ENCODE measurements at places on chromosomes 1 and 21.

DNA sequence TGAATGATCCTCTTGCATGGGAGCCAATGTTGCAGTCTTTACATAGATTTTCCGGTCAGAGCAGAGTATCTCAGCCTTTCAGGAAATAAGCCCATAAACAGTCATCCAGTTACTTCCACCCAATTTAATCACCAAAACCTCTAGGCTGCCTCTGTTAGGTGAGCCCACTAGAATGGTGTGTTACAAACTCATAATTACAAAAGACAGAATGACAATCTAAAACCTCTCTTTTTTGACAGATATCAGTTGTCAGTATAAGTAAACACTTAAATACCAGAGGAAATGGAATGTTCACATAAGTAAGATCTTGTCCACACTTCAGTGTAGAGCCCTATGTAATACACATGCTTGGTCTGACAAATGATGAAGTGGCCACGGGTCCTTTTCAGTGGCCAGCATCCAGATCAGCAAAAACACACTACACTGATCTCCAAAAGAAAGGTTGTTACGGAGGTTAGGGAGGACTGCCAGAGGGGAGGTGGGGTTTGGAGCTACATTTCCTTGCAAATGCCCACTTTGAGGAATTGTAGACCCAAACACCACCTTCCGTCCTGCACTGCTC is 71.3 kb upstream of the FBXO28 start:
- DNase-seq = peak; percentile 14

- no peak for DNase-seq
Observed at GRCh38 chr1:206728697-206728987, 41.9 kb upstream of the IL19 start.

DNA sequence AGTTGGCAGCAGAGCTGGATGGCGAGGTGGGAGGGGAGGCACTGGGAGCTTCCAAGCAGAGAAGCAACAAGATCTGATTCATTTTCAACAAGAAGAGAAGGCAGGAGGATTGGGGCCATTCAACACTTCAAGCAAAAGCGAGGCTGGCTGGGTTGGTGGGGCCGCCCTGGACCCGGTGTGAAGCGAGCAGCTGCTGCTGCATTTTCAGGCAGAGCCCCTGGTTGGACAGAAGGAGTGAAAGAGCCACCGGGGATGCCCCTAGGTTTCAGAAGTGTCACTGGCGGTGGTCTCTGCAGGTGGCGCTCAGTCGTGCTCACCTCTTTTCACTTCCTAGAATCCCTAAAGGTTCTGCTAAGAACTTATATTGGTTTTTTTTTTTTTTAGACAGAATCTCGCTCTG is 18.0 kb downstream of the SLC2A7 start:
- DNase-seq = no peak

GRCh38 chr1:13628218-13628617 is 44.6 kb downstream of the PDPN start:
- DNase-seq = no peak

GRCh38 chr1:48205522-48205921 is 17.0 kb upstream of the SLC5A9 start:
- no peak for DNase-seq

DNA sequence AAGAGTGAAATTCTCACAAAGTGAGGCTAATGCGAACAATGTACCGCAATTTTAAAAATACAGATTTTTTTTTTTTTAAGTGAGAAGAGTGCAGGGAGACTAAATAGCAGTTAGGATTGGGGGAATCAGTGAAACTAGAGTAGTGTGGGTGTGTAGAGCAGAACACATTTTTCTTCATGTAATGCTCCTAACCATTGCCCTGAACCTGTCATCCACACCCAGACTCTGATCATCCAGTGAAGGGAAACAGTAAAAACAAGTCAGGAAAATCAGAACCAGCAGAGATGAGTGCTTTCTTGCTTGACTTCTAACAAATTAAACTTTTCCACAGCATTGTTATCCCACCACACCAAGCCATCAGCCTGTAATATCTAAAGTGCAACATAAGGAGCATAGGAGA is 9.1 kb downstream of the CADM3 start:
- no peak for DNase-seq

- DNase-seq = no peak
Observed at GRCh38 chr1:10629816-10630571, 155.2 kb downstream of the PEX14 start.

DNA sequence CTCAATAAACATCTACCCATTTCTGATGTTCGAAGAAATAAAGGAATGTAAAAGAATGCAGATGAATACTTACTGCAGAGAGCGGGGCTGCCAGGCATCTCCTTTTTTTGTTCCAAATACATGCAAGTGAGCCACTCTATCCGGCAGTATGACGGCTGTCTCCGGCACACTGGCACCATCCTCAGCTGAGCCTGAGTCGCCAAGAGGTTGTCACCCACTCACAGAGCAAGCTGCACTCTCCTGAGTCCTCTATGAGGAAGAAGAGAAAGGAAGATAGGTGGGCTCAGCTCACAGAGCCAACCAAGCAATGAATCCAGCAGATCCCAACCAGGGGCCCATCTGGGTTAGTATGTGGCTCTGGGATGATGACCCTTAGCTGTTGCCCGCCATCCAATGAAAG is 65.3 kb downstream of the CD46 start:
- DNase-seq = no peak

DNA sequence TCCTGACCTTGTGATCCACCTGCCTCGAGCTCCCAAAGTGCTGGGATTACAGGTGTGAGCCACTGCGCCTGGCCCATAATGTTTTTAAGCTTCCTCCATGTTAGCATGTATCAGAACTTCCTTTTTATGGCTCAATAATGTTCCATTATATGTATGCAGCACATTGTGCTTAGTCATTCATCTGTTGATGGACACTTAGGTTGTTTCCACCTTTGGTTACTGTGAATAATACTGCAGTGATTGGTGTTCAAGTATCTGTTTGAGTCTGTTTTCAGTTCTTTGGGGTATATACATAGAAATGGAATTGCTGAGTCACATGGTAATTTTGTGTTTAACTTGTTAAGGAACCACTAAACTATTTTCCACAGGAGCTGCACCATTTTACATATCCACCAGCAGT is 17.7 kb downstream of the CMPK1 start:
- no peak for DNase-seq

- DNase-seq = no peak
Observed at GRCh38 chr1:147787765-147788164, 27.4 kb upstream of the GJA5 start.

GRCh38 chr1:92980732-92981647 is 19.7 kb upstream of the DIPK1A start:
- DNase-seq = no peak

- no peak for DNase-seq
Observed at GRCh38 chr1:177873238-177873637, 96.6 kb downstream of the SEC16B start.

DNA sequence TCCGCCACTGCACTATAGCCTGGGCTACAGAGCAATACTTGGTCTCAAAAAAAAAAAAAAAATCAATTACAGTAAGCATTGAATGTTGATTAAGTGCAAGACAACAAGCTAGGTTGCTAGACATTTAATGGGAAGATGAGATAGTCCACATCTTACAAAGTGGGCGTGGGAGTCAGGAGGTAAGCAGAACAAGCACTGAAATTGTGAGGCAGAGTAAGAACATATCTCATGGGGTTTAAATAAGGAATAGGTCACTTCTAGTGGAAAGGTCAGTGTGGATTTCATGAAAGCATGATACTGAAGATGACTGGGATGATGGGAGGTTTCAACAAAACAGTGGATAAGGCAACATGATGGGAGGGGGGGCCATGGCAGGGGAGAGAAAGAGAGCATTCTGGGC is 1.9 kb upstream of the OLFML2B start:
- DNase-seq = no peak

- no peak for DNase-seq
Observed at GRCh38 chr1:166597516-166597915, 241.8 kb upstream of the POGK start.

- DNase-seq = no peak
Observed at GRCh38 chr1:44543064-44543744, 131.1 kb downstream of the TMEM53 start.

GRCh38 chr1:32684167-32684811 is 18.3 kb downstream of the SYNC start:
- no peak for DNase-seq

- DNase-seq = no peak
Observed at GRCh38 chr1:170071378-170071777, 3.1 kb downstream of the KIFAP3 start.

DNA sequence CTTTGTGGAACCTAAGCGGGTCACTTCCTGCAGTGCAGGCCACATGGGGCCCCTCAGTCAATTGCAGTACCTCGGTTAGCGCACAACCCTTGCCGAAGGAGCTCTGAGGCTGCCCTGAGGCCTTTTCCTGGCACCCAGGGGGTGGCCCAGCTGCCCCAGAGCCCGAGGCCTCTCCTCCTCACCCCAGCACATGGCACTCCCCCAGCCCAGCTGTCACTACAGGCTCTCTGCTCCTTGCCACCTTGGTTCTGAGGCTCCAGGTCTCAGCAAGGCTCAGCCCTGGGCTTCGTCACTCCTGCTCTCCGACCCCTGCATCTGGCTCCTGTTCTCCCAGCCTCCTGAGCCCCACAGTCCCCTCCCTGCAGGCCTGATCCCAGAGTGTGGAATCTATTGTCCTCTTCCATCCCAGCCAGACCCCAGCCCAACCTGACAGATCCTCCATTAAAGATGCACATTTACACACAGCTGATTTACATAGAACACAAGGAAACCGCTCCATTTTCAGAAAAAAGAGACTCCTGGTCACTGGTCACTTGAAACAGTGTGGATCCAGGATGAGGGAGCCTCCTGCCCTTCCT is 192.8 kb upstream of the POU3F1 start:
- no peak for DNase-seq

GRCh38 chr1:108590957-108591356 is 31.1 kb downstream of the EEIG2 start:
- peak; percentile 74 for DNase-seq

GRCh38 chr1:15671430-15671829 is 12.7 kb upstream of the PLEKHM2 start:
- DNase-seq = no peak

Measured in NCI-H446 treated with DMSO at 0.1 percent for 48 hours (cell line).